ENCODE measurements at places on chromosomes 7 and 10. TPM values are rescaled to one million over a fixed set of nuclear protein-coding genes. Genes with fewer than 3 reads are reported as not detected.

Gene ASB15
- total RNA-seq, result not detected

Gene LFNG
- 8.8 TPM for total RNA-seq

Gene COL17A1
- total RNA-seq, result not detected

DNA sequence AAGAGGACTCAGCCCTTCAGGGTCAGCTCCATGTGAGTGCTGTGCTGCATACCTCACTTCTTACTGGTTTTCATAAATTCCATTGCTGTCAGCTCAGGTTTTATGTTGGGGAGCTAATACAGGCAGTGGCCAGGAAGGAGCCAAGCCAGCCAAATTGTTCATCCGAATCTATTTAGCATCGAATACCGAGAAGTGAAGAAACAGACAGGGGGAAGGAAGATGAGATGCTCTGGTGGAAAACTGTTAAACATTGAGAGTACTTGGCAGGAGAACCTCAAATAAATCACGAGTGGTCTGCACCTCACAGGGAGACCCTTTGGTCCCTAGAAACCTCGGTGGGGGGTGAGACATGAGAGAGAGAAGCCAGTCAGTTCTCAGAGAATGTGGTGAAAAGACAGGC is 196.0 kb upstream of the TMEM72 start:
- no peaks in the 10 kb centered on the region for H3K27me3 ChIP-seq
- no peak overlapping the region for H3K27ac ChIP-seq
- H3K4me1 ChIP-seq, result no peaks in the 10 kb centered on the region

DNA sequence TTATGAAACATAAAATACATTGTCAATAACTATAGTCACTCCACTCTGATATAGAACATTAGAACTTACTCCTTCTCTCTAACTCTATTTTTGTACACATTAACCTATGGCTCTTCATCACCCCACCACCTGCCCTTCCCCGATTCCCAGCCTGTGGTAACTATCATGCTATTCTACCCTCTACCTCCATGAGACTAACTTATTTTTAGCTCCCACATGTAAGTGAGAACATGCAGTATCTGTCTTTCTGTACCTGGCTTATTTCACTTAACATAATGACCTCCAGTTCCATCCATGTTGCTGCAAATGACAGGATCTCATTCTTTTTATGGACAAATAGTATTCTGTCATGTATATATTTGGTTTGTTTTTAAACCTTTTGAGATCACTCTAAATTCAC is 8.8 kb upstream of the NOD1 start:
- no peak overlapping the region for H3K27ac ChIP-seq
- H3K4me1 ChIP-seq, result no peaks in the 10 kb centered on the region
- H3K4me3 ChIP-seq, result no peak overlapping the region
- no peaks in the 10 kb centered on the region for H3K27me3 ChIP-seq
- no peaks in the 10 kb centered on the region for H3K36me3 ChIP-seq

DNA sequence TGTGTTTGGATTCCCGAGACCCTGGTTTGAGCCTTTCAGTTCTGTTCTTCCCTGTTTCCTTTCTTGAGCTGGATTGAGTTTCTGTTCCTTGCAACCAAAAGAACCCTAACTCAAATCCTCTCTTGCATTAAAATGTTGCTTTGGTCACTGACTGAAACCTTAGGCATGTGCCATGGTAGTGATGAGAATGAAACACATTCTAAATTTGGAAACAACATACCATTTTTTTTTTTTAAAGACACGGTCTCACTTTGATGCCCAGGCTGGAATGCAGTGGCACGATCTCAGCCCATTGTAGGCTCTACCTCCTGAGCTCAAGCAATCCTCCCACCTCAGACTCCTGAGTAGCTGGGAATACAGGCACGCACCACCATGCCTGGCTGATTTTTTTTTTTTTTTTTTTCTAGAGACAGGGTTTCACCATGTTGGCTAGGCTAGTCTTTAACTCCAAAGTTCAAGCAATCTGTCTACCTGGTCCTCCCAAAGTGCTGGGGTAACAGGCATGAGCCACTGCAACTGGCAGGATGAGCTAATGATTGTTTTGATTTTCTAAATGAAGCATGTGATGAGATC is 8.4 kb downstream of the THAP5 start:
- peaks cover 63% of the 10 kb centered on the region for H3K36me3 ChIP-seq
- no peak overlapping the region for H3K27ac ChIP-seq
- DNase-seq, result no peak

- DNase-seq, result no peak
- peaks cover 10% of the 10 kb centered on the region for H3K4me1 ChIP-seq
- H3K27ac ChIP-seq, result no peak overlapping the region
- H3K27me3 ChIP-seq, result no peaks in the 10 kb centered on the region
- no peaks in the 10 kb centered on the region for H3K36me3 ChIP-seq
Observed at GRCh38 chr10:117363028-117363427, 12.2 kb downstream of the PDZD8 start.

- peak overlapping the region; percentile 87 for H3K27ac ChIP-seq
- H3K27me3 ChIP-seq, result no peaks in the 10 kb centered on the region
- H3K4me3 ChIP-seq, result no peak overlapping the region
- H3K4me1 ChIP-seq, result no peaks in the 10 kb centered on the region
- DNase-seq, result no peak
Observed at GRCh38 chr10:17026686-17027485, 102.7 kb downstream of the CUBN start.

- H3K4me3 ChIP-seq, result no peak overlapping the region
- H3K4me1 ChIP-seq, result no peaks in the 10 kb centered on the region
- no peak overlapping the region for H3K27ac ChIP-seq
Observed at GRCh38 chr10:131818510-131819234, 82.1 kb upstream of the PPP2R2D start.

All from tibial nerve (tissue), 4 donors.